ENCODE measurements at places on chromosomes 6 and 20.

- no peak for DNase-seq
These were observed at the start of gene SPTLC3 for GRCh38 chr20:13008761-13009681. Gene SPTLC3, plus strand, starts transcription at chr20:13008972. Its CDS starts 296 bp downstream, at chr20:13009268.

- no peak for DNase-seq
These were observed 47.6 kb upstream of the SMIM8 start for GRCh38 chr6:87274660-87275274.

DNA sequence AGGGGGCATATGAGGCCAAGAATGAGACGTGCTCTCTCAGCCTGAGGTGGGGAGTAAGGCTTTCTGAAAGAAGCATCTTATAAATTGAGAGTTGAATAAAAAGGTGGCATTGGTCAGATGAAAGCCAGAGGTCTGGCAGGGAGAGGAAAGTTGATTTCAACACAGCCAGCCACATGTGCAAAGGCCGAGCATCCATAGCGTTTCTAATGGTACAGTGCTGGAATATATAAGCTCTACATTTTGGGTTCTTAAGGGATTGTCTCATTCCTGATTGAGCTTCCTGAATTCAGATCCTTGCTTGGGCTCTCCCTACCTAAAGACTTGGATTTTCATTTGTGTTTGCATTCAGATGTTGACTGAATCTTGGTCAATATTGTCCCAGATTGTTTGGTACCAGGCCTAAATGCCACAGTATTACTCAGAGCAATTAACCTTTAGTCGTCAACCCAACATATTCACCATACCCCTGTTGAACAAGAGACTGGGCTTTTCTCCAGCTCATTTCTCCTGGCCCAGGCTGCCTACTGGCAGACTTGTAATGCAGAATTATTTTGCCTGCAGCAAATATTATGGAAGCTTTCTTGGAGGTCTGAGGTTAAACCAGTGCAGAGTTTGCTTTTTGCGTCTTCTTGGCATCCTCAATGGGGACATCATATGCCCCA lies 14.5 kb upstream of the BCAS1 start:
- no peak for DNase-seq

DNA sequence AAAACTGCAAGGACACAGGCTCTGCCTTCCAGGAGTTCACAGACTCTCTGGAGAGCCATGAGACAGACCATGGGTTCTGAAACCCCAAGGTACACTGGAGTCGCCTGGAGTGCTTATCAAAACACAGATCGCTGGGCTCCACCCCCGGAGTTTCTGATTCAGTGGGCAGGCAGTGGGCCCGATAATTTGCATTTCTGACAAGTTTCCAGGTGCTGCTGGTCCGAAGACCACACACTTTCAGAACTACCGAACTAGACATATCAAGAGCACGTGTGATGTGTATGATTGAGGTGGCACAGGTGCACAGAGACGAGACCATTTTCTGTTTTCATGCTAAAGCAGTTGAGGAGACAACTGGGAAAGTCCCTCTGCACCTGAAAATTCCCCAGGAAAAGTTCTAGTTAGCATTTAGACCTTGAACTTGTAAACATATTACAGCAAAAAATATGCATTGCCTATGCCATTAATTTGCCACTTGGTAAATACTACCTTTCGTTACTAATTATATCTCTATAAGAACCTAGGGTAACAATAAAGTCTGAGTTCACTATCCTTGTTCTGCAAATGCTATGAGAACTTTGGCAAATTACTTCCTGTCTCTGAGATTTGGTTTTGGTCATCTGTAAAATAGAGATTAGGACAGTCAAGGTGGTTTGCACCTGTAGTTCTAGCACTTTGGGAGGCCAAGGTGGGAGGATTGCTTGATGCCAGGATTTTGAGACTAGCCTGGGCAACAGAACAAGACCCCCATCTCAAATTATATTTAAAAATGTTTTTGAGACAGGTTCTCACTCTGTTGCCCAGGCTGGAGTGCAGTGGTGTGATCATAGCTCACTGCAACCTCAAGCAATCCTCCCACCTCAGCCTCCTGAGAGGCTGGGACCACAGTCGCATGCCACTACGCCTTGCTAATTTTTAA lies 14.3 kb upstream of the PIM1 start:
- no peak for DNase-seq

DNA sequence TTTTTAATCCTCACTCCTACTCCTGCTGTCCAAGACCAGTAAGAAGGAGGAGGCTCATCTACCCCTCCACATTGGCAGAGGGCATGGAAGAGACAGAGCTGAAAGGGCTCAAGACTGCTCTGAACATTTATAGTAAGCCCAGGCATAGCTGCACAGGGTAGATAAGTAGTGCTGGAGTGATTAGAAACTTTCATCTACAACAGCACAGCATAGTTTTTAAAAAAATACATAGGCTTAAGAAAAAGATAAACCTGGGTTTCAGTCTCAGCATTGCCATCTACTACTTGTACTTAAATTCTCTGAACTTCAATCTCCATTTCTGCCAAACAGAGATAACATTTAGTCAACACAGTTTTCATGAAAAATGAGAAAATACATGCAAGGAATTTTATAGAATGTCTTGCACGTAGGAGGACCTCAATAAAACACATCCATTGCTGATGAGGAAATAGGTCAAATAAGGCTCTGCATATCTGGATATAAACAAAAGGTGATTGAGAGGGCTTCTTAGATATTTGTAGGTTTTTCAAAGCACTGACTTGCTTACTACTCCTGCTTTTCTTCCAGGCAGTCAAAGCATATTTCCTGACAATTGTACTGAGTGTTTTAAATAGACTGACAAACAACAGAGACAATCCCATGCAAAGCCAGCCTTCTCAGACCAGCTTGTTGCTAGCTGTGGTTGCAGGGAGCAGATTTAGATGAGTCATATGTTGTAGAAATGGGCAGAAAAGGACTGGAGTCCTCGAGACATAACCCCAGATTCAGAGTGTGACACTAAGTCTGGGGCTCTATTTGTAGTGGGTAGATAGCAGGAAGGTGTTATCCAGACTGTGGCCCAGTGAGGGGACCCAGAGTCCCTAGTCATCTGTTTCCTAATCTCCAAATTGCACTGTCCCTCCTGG lies 107.4 kb upstream of the TAB2 start:
- no peak for DNase-seq

Measured in SW 1271 (cell line).